ENCODE measurements at places on chromosomes 16 and 17. TPM values are rescaled to one million over a fixed set of nuclear protein-coding genes. Genes with fewer than 3 reads are reported as not detected.

Gene MON1B
- total RNA-seq: 9.2 TPM

Gene CEP295NL
- total RNA-seq: 0.13 TPM

Gene OTOP2
- under 0.01 TPM for total RNA-seq

Gene SYNGR3
- 2.9 TPM for total RNA-seq

Gene PLA2G15
- 8.2 TPM for total RNA-seq

Gene CDYL2
- 1.4 TPM for total RNA-seq

Gene P4HB
- 673 TPM for total RNA-seq

Gene ANKFN1
- 0.13 TPM for total RNA-seq
